ENCODE measurements at places on chromosomes 6 and 20.
A peak's percentile ranks its signal among the peaks of the same experiment; 100 is the strongest.

DNA sequence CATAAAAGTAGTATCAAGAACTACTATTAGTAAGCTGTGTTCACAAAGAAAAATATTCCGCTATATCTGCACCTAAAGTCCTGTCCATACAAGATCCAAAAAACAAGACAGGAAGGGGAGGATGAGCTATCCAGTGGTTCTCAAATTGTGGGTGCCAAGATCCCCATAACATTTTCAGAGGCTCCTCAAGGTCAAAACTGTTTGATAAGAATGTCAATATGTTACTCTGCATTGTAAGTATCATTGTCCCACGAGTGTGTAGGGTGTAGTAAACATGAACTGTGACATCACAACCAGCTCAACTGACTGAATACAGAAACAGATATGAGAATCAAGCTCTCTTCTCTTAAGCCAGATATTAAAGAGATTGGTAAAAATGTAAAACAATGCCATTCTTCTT, 81.9 kb upstream of the HIVEP1 start:
- DNase-seq: no peak

DNA sequence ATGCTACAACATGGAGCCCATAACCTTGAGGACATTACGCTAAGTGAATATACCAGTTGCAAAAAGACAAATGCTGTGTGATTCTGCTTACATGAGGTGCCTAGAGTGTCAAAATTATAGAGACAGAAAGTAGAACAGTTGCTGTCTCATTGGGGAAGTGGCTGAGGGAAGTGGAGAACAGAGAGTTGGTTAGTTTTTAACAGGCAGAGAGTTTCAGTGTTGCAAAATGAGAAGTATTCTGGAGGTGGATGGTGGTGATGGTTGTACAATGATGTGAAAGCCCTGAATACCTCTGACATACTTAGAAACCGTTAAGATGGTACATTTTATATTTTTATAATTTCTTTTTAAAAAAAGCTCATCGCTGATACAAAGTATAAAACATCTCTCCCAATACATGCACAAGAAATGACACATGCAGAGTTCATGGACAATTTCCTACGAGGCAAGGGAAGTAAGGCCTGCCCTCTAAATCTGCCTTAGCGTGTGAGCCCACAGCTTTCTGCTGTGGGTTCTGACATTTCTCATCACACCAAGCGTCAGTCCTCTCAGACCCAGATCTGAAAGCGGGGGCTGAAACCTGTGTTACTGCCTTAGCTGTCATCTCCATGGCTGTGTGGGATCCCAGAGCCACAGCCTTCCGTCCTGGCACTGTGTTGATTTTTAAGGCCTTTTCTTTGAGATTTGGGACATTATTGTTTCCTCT, 126.0 kb downstream of the RNASET2 start:
- DNase-seq: no peak

DNA sequence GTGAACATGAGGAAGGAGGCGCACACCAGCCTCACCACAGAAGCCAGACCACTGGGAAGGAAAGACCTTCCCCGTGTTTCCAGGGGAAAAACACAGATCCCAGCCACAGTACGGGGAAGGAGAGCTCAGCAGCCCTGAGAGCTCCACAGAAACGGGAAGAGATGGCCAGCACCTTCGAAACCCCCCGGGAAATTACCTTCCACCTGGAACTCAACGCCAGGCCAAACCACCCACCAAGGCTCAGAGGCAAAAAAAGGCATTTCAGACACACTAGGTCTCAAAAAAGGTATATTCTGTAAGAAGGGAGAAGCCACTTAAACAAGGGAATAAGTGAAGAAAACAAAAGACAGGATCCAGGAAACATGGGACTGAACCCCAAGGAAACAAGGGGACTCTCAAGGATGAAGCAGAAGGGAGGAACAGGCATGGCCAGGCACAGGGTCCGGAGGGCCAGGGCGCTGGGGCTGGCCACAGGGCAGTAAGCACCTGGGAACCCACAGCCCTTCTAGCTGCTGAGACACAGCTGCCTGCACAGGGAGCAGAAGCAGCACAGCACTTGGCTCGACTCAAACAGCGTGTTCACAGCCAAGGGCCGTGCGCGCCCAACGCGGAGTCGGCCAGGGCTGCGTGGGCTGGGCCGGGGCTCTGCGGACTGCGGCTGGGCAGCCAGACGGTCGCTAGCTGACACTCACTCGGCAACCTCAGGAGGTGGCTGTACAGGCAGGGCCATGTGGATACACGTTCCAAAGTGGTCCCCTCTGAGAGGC, 44.6 kb downstream of the TAF4 start:
- DNase-seq: no peak

- no peak for DNase-seq
Observed at GRCh38 chr20:31987744-31988143, 19.8 kb downstream of the XKR7 start.

GRCh38 chr6:3377536-3378397, 79.1 kb downstream of the SLC22A23 start:
- DNase-seq: no peak

DNA sequence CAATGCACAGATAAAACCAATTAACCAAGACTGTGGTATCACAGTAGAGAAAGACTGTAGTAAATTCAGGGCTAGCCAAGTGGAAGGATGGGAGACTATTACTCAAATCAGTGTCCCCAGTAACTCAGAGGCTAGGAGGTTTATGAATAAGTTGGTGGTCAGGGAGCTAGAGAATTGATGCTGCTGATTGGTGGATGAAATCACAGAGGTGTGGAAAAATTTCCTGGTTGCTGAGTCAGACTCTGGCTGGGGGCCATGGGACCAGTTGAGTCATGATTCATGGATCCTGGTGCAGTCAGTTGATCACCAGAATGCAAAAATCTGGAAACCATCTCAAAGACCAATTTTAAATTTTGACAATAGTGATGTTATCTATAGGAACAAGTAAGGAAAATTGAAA, 555.9 kb downstream of the C6orf118 start:
- no peak for DNase-seq

- no peak for DNase-seq
Observed at GRCh38 chr6:79470728-79471127, 66.5 kb downstream of the LCA5 start.

DNA sequence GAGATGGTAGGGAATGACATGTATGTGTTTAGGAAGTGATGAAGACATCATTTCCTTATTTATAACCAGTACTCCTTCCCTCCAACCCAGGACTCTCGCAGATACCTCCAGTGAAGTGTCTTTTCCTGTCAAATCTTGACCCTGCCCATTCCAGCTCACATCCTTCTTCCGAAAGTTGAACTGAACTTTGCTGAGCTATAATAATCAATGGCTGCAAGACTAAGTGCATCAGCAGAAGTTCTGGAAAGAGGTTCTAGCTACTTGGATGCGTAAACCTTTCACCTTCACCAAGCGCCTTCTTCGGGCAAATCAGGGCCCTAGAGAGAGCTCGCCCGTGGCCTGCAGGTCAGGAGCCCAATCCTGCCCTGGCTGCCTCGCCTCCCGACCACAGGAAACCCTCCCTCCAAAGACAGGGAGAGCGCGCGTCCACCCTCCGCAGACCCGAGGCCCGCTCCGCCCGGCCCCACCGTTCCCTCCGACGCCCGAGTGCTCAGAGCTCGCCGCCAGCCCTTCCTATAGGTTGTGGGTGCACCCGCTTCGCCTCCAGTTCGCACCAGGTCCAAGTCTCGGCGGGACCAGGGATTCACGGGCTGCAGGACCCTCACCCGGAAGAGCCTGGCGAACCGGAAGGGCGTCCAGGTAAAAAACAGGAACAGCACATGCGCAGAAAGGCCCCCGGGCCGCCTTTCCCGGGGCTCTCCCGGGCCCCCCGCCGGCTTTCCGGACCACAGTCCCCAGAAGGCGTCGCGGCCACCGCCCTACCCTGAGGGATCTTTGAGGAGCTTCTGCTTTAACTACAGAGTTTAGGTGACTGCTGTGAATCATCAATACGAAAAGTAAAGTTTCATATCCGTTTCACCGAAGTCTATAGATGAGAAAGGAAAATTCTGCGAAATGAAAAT, at the start of gene ZNF334:
TSS of gene ZNF334 (minus strand) at position 617 of the 902 bp plus-strand sequence. CDS start 1,457 bp downstream, outside the sequence.
- no peak for DNase-seq

- peak; percentile 51 for DNase-seq
Observed at GRCh38 chr20:62010551-62011402, 54.9 kb downstream of the TAF4 start.

DNA sequence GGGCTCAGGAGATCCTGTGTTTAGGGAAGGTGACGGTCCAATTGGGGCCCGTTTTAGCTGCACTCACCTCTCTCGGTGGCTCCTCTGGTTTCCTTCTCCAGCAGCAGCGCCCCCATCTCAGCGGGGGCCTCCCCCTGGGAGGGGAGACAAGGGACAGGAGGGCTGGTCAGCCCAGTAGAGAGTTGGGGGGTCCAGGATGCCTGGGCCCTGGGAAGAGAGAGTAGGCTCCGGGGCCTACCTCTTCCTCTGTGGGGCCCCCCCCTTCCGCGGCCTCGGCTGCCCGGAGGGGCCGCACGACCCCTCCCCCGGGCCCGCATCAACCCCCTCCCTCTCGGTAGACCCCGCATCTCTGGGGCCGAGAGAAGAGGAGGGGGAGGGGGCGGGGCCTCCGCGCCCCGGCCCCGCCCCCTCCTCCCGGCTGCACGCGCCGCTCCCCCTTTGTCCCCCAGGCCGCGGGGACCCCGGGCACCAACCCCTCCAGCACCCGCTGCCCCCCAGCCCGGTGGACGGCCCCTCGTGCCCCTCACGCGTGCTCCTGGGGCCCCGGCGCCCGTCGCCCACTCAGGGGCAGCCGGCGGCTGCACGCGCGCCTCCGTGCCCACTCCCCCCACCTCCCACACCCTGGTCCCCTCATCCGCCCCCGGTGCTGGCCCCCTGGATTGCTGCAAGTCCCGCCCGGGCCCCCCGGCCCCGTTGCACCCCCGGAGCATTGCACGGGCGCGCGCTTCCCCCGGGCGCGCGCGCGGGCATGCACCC, 464 bp downstream of the EHMT2 start:
- DNase-seq: no peak

DNA sequence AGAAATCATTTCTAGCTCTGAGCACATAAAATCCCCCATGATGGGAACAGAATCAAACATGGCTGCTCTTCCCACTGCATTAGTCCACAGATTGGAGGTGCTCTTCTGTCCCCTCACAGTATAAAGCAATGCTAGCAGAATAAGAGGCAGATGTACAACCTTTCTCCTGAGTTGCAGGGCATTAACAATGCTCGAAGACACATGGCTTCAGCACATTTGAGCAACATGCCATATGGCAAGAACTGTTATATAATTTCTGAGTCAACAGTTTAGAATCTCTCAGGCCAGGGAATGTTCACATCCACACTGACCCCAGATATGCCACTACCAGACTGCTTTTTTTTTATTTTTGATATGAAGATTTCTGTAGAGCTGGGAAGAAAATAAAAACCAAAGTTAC, 119.6 kb downstream of the KIF13A start:
- DNase-seq: no peak

- no peak for DNase-seq
Observed at GRCh38 chr6:144265390-144265789, 19.7 kb upstream of the UTRN start.

- no peak for DNase-seq
Observed at GRCh38 chr6:168678588-168678987, 237.6 kb downstream of the SMOC2 start.

DNA sequence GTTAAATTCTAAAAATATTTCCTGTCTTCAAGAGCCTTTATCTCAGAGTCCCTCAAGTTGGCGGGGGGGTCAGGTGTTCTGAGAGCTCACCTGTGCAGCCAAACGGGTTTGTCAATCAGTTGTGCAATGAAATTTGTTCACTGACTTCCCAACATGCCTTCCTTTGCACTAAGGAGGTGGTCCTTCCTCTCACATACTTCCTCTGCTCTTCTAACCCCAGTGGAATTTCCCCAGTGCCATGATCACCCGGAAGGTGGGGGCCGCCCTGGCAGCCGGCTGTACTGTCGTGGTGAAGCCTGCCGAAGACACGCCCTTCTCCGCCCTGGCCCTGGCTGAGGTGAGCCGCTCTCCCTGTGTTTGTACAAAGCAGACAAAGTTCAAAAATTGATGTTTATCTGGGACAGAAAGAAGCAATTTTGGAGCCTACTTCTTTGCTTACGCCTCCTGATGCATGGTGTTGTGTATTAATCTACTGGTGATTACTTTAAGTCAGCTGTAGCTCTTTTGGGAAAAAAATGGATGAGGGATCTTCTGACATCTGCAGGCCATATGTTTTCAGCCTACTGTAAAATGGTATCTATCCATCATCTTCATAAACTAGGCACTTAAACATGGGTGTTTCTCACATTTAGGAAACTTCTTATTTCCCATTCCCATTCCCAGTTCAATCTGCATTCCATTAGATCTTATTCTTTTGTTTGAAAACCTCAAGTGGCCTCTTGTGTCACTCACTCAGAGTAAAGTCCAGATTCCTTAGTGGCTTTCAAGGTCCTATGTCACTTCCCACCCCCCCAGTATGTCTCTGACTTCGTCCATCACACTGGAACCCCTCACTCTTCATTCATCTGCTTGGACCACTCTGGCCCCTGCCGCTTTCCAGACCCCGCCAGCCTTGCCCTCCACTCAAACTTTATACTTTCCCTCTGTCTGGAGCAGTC, 10.1 kb downstream of the ALDH5A1 start:
- DNase-seq: no peak

GRCh38 chr20:60152792-60153191, 194.6 kb downstream of the CDH26 start:
- no peak for DNase-seq
